Upper lobe of left lung (tissue), 6 donors: ENCODE measurements at places on chromosomes 2 and 18. TPM values are rescaled to one million over a fixed set of nuclear protein-coding genes. Genes with fewer than 3 reads are reported as not detected.
A peak's percentile ranks its signal among the peaks of the same experiment; 100 is the strongest.

GRCh38 chr2:207995887-207996286 is 29.4 kb downstream of the PLEKHM3 start:
- H3K4me1 ChIP-seq, result peaks cover 12% of the 10 kb centered on the region
- no peak for DNase-seq
- no peaks in the 10 kb centered on the region for H3K36me3 ChIP-seq

GRCh38 chr18:3610813-3611212 is 160.8 kb downstream of the TGIF1 start:
- H3K27me3 ChIP-seq, result no peaks in the 10 kb centered on the region
- H3K4me1 ChIP-seq, result peaks cover 8% of the 10 kb centered on the region
- DNase-seq, result no peak
- H3K4me3 ChIP-seq, result no peak overlapping the region

Gene IL36RN
- not detected for total RNA-seq

Gene PXDN
- total RNA-seq, result 65.6 TPM

GRCh38 chr18:78984941-78985784 is 5.5 kb downstream of the SALL3 start:
- DNase-seq, result peak; percentile 50
- H3K27ac ChIP-seq, result no peak overlapping the region
- H3K4me1 ChIP-seq, result peaks cover 10% of the 10 kb centered on the region
- H3K4me3 ChIP-seq, result no peak overlapping the region

DNA sequence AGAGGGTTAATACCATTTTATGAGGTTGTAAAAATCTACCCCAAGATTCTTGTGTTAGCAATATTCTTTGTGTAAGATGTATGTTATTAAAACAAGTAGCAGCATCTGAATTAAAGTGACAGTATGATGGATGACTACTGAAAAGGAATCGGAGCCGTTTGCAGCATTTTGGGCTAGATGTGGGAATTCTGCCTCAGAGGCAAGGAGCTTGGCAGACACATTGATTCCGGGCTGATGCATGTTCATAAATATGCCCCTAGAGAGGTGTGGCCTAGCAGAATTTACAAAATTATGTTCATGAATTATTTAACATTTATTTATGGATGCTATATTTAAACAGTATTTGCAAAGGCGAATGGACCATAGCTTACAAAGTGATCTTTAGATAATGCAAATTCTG is 389.0 kb upstream of the ETAA1 start:
- no peak overlapping the region for H3K4me3 ChIP-seq
- no peak for DNase-seq
- no peak overlapping the region for H3K27ac ChIP-seq
- H3K36me3 ChIP-seq, result no peaks in the 10 kb centered on the region
- no peaks in the 10 kb centered on the region for H3K4me1 ChIP-seq

GRCh38 chr18:28789502-28789901 is 612.6 kb upstream of the CDH2 start:
- no peak overlapping the region for H3K4me3 ChIP-seq
- no peak overlapping the region for H3K27ac ChIP-seq
- no peaks in the 10 kb centered on the region for H3K27me3 ChIP-seq
- DNase-seq, result no peak
- H3K4me1 ChIP-seq, result no peaks in the 10 kb centered on the region
- H3K36me3 ChIP-seq, result no peaks in the 10 kb centered on the region

Gene SIGLEC15
- not detected for total RNA-seq

GRCh38 chr18:40851014-40851429 is 1104.0 kb upstream of the PIK3C3 start:
- no peaks in the 10 kb centered on the region for H3K27me3 ChIP-seq
- H3K27ac ChIP-seq, result no peak overlapping the region
- no peak overlapping the region for H3K4me3 ChIP-seq
- peak; percentile 61 for DNase-seq
- H3K36me3 ChIP-seq, result no peaks in the 10 kb centered on the region

- H3K4me1 ChIP-seq, result peaks cover 22% of the 10 kb centered on the region
- no peaks in the 10 kb centered on the region for H3K36me3 ChIP-seq
- no peaks in the 10 kb centered on the region for H3K27me3 ChIP-seq
- peak; percentile 66 for DNase-seq
- H3K27ac ChIP-seq, result peak overlapping the region; percentile 91
Observed at GRCh38 chr2:70124983-70125480, 37.8 kb downstream of the PCBP1 start.
